Stimulated activated CD8-positive, alpha-beta memory T cell treated with anti-CD3 and anti-CD28 coated beads, Interleukin-7, amount 100 ng/mL, for 24 hours (primary cell): ENCODE measurements at places on chromosomes 6 and 20.

DNA sequence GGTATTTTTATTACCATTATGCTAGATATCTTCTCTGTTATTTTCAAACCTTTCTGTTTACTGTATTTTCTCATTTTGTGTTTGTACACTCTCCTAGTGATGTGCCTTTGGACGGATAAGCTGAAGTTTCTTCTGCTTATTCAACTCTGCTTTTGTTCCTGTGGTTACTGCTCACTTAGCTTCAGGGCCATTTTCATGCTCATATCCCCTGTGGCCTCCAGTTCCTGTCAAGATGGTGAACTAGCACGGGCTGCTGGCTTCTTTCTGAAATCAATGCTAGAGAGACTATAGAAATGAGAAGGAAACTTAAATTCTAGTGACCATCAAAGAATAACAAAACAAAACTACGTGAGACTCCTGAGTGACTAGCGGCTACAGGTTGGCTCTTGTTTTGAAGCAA lies 6.8 kb upstream of the CST8 start:
- DNase-seq = no peak

GRCh38 chr6:21164768-21165326 lies 428.7 kb upstream of the SOX4 start:
- DNase-seq = no peak

- DNase-seq = no peak
These were observed 154.7 kb upstream of the RIN2 start for GRCh38 chr20:19603376-19603750.

GRCh38 chr20:11521476-11522365 lies 396.0 kb upstream of the BTBD3 start:
- no peak for DNase-seq

- no peak for DNase-seq
These were observed 150.2 kb upstream of the OGFRL1 start for GRCh38 chr6:71138376-71138775.
